Right renal pelvis (tissue), 4 donors: ENCODE measurements at places on chromosomes 7 and 10. TPM values are rescaled to one million over a fixed set of nuclear protein-coding genes. Genes with fewer than 3 reads are reported as not detected.

DNA sequence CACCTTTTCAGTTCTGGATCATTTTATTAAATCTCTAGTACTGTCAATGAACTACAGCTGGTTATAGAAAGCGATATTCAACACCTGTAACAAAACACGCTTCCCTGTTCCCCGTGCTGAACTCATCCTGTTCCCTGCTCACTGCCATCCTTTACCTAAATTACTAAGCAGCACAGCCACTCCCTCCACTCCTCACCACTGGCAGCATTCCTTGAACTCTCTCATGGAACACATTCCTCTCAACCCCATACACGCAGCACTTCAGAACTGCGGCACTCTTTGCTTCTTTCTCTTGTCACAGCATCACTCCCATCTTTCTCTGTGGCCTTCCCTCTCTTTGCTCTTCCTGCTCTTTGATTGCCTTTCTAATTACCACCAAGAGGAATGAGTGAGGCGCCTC, 27.4 kb downstream of the RELN start:
- DNase-seq: no peak

- no peak for DNase-seq
These were observed 92.7 kb upstream of the GPR26 start for GRCh38 chr10:123573236-123574108.

DNA sequence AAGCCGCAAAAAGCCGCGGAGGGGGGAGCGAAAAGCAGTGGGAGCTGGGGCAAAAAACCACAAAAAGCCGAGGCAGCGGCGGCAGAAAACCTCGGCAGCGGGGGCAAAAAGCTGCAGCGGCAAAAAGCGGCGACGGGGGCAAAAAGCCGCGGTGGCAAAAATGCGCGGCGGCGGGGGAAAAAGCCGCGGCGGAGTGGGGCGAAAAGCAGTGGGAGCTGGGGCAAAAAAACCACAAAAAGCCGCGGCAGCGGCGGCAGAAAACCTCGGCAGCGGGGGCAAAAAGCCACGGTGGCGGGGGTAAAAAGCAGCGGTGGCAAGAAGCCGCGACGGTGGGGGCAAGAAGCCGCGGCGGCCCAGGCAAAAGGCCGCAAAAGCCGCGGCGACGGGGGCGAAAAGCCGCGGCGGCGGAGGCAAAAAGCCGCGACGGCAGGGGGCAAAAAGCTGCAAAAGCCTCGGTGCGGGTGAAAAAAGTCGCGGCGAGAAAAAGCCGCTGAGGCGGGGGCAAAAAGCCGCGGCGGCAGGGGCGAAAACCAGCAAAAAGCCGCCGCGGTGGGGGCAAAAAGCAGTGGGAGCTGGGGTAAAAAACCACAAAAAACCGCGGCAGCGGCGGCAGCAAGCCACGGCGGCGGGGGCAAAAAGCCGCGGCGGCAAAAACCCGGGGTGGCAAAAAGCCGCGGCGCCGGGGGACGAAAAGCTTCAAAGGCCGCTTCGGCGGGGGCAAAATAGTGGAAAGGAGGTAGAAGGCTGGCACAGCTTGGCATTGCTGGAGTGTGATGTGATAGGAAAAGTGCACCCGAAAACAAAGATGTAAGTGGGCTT, 135.9 kb downstream of the ZNF92 start:
- DNase-seq: no peak

Gene GPR141
- polyA plus RNA-seq: 0.39 TPM

DNA sequence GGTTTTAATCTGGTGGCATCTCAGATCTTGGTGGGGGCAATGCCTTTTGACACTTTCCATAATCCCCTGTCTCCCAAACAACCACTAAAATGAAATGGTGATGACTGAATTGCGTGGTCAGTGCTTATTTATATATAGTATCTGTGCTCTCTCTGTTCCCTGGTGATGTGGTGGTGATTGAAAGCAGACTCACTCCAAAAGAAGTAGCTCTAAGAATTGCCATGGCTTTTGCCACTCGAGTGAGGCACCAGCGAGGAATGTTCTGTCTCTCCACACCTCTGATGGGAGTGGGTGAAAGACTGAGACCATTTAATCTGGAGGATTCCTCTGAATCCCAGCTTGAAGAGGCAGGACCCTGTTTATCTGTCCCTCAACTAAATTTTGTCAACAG, 2.8 kb downstream of the DUSP5 start:
- no peak for DNase-seq

Gene AKR1C8
- 0.25 TPM for polyA plus RNA-seq

Gene ITGA8
- 48.5 TPM for polyA plus RNA-seq

- no peak for DNase-seq
These were observed 47.5 kb upstream of the AGR3 start for GRCh38 chr7:16929146-16929762.

DNA sequence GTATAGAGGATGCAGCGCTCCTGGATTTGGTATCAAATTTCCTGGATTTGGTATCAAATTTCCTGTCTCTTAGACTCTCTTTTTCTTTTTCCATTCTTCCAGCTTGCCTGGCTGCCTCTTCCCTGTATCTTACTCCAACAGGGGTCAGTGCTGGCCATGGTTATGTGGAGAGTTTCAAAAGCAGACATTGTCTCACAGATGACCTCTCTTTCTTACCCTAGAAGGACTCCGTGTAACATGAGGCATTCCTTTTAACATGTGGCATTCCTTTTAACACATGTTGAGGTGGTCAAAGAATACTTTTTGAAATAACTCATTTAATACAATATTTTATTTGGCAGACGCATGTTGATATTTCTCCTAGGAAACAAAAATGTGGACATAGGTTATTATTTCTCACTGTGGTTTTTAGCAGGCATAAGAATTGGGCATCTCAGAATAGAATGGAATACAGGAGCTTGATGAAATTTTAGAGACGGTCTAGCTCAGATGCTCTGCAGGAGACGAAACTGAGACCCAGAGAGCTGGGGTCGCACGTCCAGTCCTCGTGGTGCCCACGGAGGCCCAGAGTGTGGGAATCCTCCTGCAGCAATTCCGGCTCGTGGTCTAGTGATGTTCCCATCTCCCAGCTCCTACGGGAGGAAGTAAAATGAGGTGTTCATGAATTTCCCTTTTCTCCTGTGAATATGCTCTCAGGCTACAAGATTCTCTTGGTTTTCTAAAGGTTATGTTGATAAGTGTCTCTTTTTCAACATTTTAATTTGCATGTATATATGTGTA, 59.6 kb upstream of the PITRM1 start:
- no peak for DNase-seq

DNA sequence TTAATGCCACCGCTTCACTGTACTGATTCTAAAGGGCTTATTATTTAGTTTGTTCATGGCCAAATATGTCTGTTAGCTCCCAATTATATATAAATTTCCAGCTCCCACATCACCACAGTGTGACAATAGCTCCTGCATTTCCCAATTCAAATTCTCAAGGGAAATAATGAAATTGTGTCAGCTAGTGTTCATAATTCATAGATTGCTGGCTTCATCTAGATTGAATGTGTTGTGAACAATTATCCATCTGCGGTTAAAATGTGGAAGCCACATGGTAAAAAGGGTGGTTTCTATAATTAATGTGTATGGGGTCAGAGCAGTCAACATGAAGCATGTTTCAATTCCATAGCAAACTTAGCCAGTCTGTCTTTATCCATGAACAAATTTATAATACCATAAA, 154.3 kb downstream of the SEMA3E start:
- no peak for DNase-seq

DNA sequence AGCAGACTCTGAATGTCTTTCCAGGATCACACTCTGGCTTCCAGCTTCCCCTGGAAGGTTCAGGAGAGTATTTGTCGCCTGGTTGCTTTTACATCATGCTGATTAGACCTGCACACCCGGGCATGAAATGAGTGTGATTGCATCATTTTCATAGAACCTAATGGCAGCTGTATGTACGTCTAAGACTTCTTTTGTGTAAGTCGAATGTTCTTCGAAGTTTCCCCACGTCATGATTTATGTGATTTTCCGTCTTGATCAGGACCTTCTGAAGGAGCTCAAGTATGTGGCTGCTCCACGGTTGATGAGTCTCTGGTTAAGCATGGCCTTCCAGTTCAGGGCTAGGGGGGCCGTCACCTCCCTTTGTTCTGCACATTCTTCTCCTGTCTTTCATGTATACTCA, 4.5 kb downstream of the EIF4H start:
- DNase-seq: no peak

Gene AOAH
- 1.9 TPM for polyA plus RNA-seq

Gene RSPH10B2
- polyA plus RNA-seq: not detected

GRCh38 chr10:95698415-95698814, 4.7 kb upstream of the TCTN3 start:
- DNase-seq: no peak

Gene OR13A1
- polyA plus RNA-seq: 0.09 TPM

- DNase-seq: no peak
These were observed 72.4 kb downstream of the TPST1 start for GRCh38 chr7:66277492-66277891.

DNA sequence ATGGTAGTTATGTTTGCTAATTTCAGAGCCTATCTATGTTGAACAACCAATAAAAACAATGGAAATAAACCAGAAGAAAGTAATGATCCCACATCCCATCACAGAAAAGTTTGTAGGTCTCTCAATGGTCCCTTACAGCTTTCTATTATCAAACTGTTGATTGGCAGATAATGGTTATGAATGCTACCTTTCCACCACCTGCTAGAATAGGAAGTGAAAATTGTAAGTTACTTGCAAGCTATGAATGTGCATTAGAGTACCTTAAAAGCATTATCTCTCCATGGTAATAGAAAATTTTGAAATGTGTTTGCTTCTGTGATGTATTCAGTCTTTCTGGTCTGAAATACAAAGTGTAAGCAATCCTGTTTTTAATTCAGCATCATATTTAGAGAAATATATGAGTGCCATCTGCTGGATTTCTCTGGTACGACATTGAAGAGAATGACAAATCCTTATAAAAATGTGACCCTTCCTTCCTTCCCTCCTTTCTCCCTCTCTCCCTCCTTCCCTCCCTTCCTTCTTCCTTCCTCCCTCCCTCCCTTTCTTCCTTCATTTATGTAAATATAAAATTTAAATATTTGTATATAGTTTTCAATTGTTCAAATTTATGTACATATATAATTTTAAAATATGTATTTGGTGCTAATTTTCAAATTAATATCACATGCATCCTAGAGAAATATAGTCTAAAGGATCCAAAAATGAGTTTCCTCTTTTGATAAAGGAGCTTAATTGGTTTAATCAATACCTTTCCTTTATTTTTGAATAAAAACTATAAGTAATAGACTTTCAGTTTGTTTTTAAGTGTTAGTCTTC, 41.4 kb upstream of the PNLIPRP3 start:
- DNase-seq: peak; percentile 22

DNA sequence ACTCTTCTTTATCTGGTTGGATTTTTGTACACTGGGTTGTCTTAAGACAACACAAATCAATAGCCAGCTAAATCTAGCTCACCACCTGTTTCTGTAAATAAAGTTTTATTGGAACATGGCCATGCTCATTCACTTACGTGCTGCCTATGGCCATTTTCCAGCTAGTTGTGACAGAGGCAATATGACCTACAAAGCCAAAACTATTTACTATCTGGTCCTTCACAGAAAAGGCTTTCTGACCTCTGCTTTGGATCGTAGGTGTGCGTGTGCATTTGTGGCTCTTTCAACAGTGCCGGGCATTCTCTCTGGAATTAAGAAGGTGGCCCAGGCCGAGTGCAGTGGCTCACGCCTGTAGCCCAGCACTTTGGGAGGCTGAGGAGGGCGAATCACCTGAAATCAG, 45.5 kb downstream of the NRAP start:
- DNase-seq: no peak

DNA sequence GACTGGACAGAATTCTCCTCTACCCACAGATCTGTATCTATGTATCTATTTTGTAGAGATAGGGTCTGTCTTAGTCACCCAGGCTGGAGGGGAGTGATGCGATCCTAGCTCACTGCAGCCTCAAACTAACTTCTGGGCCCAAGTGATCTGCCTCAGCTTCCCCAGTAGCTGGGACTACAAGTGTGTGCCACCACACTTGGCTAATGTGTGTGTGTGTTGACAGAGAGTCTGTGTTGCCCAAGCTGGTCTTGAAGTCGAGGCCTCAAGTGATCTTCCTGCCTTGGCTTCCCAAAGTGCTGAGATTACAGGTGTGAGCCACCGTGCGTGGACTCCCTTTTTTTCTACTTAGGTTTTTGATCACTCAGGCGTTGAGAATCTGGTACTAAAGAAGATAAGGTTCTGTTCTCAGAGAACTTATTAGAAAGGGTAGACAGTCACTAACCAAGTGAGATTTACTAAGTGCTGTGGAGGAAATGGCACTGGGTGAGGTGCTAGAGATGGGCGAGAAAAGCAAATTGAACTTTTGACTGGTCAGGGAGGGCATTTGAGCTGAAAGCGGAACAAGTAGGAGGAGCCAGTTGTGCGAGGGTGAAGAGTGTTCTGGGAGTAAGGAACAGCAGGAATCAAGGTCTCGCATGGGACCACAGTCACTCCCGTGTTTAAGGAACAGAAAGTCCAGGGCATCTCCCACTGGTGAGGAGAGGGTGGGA, 18.0 kb downstream of the NDUFB2 start:
- no peak for DNase-seq

- DNase-seq: no peak
These were observed 16.2 kb downstream of the LDB3 start for GRCh38 chr10:86684331-86685097.

DNA sequence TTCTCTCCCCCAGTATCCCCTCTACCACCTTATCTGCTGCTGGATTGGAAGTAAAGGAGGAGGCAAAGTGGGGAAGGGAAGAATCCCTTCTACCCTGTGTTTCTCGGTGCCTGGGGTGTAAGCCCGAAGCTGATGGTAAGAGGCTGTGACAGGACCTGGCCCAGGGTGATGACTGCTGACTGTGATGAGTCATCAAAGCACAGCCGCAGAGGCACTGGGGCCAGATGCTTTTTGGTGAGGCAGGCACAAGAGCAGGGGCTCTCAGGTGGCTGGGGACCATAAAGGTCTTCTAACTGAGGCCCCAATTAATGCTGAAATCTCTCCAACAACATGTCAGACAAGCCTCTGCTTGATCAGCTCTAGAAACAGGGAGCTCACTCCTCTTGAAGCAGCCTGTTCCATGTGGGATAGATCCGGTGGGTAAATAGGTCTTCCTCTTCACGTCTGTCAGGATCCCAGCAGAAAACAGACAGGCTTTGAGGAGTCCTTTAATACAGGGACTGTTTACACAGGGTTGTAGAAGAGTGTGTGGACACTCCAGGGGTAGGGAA, 86.1 kb upstream of the PCBD1 start:
- DNase-seq: no peak

- DNase-seq: no peak
These were observed 73.9 kb downstream of the MLLT10 start for GRCh38 chr10:21607907-21608306.

Gene ARHGEF5
- polyA plus RNA-seq: 20.6 TPM

DNA sequence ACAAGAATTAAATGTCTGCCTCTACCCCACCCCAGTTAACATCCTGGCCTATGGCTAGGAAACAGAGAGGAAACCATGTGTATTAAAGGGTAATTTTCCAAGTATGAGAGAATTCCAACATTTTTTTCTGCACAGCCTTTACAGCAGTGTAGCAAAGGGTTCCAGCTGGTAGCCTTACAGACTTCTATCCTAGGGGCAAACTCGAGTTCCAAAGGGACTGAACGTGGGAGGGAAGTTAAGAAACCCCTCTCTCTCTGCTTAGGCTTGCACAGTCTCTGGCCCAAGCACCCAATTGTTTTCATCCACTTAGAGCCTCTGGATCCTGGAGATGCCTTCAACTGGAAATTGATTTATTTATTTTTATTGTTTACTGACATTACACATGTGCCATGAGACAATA, 60.3 kb downstream of the SLC16A12 start:
- no peak for DNase-seq

Gene ATAD1
- polyA plus RNA-seq: 70.5 TPM
